Activated CD4-positive, alpha-beta T cell treated with anti-CD3 and anti-CD28 coated beads for 4 hours (primary cell): ENCODE measurements at places on chromosomes 16 and 17.

DNA sequence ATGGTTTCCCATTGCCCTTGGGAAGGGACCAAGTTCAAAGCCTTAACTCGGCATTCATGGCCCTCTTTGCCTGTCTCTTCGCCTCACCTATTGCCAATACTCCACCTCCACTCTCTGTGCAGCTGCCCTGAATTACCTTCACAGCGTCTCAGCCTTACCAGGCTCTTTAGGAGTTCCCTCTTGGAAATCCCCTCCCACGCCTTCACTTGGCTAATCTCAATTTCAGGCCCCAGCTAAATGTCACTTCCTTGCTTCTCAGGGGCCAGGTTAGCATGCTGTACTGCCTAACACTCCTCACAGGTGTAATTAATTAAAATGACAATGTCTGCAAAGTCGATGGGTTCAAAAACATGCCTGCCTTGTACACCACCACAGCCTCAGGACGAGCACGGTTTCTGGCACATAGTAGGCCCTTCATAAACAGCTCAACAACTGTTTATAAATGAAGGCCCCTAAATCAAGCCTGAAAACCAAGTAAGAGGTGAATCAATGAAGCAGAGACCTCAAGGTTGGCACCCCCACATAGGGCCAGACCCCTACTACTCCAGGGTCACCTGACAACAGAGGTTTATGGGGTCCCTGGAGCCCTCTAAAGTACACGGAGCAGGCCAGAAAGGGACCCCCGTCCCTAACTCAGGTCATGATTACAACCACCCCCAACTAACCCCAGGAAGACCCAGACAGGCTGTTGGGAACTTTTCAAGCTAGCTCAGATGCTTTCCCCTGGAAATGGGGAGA lies 11.2 kb upstream of the EEF2K start:
- no peak for DNase-seq

GRCh38 chr17:57662644-57663308 lies 82.3 kb downstream of the CCDC182 start:
- DNase-seq = peak; percentile 17

- no peak for DNase-seq
Observed at GRCh38 chr16:28208824-28209223, 2.9 kb downstream of the XPO6 start.

- DNase-seq = no peak
Observed at GRCh38 chr17:17793378-17794214, 43.2 kb downstream of the SREBF1 start.

DNA sequence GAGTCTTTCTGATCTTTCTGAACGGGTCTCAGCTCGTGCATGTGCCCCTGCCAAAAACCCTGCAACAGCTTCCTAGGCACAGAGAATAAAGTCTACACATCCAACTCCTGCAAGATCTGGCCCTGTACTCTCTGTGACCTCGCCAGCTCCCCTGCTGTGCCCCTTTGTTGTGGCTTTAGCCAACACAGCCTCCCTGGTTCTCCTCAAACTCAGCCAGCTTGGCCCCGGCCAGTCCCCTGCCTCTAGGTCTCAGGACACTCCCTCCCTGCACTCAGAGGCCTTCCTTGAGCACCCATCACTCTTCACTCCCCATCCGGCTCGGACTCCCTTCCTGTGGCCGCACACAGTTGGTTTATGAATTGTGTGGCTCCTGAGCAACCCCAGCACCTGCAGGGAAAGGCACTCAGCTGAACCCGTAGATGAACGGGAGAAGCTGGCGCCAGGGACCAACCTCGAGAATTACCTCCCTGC lies 1.4 kb downstream of the CEP131 start:
- no peak for DNase-seq
